ENCODE measurements at places on chromosomes 16 and 17.

DNA sequence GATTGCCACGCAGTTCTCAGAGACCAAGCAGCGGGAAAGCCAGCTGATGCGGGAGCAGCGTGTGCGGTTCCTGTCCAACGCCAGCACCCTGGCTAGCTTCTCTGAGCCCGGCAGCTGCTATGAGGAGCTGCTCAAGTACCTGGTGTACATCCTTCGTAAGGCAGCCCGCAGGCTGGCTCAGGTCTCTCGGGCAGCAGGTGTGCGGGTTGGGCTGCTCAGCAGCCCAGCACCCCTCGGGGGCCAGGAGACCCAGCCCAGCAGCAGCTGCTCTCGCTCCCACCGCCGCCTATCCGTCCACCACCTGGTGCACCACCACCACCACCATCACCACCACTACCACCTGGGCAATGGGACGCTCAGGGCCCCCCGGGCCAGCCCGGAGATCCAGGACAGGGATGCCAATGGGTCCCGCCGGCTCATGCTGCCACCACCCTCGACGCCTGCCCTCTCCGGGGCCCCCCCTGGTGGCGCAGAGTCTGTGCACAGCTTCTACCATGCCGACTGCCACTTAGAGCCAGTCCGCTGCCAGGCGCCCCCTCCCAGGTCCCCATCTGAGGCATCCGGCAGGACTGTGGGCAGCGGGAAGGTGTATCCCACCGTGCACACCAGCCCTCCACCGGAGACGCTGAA, 15.2 kb downstream of the CACNA1G start:
- no peak for DNase-seq

- DNase-seq, result no peak
Measured at GRCh38 chr17:16929035-16929680, 42.8 kb downstream of the TNFRSF13B start.

DNA sequence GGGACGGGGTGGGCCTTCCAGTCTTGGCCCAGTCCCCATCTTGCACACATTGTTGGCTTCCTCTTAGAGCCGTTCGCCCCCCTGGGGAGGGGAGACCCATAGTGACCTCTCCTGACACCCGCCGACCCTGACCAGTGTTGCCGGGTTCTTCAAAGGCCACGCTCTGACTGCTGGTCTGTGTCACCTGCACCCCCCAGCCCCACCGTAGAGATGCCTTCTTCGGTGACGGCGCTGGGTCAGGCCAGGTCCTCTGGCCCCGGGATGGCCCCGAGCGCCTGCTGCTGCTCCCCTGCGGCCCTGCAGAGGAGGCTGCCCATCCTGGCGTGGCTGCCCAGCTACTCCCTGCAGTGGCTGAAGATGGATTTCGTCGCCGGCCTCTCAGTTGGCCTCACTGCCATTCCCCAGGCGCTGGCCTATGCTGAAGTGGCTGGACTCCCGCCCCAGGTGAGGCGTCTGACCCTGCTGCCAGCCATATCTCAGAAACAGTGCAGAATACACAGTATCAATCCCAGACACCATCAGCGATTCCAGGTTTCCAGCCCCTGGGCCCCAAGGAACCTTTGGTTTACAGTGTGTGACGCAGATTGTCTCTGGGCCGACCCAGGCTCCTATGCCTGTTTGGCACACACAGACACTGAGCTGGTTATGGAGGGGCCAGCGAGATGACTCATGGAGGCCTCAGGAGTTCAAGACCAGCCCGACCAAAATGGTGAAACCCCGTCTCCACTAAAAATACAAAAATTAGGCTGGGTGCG, 1.3 kb downstream of the SLC26A11 start:
- DNase-seq, result no peak

DNA sequence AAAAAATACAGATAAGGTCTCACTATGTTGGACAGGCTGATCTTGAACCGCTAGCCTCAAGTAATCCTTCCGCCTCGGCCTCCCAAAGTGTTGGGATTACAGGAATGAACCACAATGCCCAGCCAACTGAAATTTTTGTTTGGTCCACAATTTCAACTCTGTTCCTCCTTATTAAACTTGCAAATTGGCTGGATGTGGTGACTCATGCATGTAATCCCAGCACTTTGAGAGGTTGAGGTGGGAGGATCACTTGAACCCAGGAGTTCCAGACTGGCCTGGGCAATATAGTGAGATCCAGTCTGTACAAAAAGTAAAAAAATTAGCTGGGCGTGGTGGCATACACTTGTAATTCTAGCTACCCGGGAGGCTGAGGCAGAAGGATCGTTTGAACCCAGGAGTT, 13.4 kb downstream of the ARSG start:
- no peak for DNase-seq

DNA sequence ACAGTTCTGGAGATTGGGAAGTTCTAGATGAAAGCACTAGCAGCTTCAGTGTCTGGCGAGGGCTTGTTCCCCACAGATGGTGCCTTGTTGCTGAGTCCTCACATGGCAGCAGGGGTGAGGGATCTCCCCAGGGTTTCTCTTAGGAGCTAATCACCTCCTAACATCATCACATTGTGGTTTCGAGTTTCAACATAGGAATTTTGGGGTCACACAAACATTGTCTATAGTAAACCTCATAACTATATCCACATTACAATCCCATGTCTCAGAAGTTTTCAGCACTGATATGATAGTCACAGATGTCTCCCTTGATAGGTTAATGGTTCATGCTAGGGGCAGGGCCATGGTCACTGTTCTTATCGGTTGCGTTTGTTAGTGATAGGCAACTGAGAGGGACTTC, 13.8 kb downstream of the CLUAP1 start:
- DNase-seq, result no peak

- no peak for DNase-seq
Measured at GRCh38 chr16:70712942-70713341, 27.1 kb upstream of the MTSS2 start.

- DNase-seq, result no peak
Measured at GRCh38 chr17:29504711-29505110, 62.1 kb downstream of the ABHD15 start.

DNA sequence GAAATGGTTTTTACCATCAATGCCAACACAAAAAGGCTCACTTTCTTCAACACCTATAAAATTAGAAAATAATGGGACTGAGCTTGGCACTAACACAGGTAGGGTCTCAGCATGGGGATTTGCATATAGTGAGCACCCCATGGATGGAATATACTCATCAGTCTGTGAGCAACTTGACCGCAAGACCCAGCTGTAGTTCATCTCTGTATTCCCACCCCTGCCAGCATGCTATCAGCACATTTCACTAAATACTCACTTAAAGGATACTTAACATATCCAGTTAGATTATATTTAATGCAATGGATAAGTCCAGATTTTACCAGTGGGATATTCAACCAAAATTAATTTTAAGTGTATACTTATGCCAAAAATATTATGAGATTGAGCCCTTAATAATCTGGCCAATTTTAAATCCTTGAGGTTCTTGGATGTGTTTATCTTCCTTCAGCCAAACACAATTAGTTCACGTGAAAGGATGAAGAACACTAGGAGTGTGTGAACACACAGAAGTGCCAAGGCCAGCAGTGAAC, 66.7 kb downstream of the C16orf95 start:
- no peak for DNase-seq

DNA sequence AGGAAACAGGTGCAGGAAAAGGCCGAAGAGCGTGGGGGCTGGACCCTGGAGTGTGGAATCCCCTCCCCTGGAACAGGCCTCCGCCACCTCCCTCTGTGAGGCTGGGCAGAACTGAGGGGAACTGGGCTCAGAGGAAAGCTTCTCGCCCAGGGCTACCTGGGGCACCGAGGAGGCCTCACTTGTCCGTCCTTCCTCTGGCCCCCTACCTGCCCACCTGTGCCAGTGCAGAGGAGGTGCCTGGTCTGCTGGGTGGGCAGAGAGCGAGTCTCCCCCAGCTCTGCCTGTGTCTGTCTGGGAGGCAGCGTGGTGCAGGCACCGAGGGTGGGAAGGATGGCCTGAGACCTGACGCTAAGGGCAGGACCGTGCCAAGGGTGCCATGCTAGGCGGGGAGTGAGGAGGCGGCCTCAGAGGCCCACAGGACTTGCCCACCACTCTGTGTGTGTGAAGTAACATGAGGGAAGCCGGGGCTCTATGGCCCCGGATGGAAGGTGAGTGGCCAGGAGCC, 42.2 kb downstream of the ZFPM1 start:
- no peak for DNase-seq

- no peak for DNase-seq
Measured at GRCh38 chr16:48448841-48449481, 63.7 kb upstream of the SIAH1 start.

DNA sequence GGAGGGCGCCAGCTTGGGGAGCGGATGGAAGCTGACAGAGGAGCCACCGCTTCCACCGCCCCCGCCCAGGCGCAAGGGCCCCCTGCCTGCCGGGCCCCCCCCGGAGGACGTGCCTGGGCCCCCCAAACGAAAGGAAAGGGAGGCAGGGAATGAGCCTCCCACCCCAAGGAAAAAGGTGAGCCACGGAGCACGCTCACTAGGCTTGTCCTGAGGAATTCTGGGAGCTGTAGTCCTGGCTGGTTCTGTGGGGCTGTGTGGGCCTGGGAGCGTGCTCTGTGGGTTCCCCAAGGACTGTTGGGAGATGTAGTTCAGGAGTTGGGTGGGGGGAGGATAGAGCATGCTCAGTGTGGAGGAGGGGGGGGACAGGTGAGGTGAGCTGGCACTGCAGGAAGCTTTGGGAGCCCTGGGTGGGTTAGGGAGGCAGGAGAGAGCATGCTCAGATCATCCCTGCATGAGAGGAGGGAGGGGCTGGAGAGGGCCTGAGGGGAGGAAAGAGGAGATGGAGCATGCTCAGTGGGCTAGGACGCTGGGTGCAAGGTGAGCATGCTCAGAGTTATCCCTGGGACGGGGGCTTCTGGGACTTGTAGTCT, 4.5 kb downstream of the FBXL19 start:
- DNase-seq, result no peak

- no peak for DNase-seq
Measured at GRCh38 chr16:9151074-9151473, 59.6 kb downstream of the HAPSTR1 start.

- peak; percentile 43 for DNase-seq
Measured at GRCh38 chr16:23801378-23801777, 34.4 kb upstream of the PRKCB start.

- no peak for DNase-seq
Measured at GRCh38 chr16:66147291-66147690, 219.2 kb upstream of the CDH5 start.

GRCh38 chr16:90046122-90046970, 27.1 kb upstream of the DBNDD1 start:
- no peak for DNase-seq

DNA sequence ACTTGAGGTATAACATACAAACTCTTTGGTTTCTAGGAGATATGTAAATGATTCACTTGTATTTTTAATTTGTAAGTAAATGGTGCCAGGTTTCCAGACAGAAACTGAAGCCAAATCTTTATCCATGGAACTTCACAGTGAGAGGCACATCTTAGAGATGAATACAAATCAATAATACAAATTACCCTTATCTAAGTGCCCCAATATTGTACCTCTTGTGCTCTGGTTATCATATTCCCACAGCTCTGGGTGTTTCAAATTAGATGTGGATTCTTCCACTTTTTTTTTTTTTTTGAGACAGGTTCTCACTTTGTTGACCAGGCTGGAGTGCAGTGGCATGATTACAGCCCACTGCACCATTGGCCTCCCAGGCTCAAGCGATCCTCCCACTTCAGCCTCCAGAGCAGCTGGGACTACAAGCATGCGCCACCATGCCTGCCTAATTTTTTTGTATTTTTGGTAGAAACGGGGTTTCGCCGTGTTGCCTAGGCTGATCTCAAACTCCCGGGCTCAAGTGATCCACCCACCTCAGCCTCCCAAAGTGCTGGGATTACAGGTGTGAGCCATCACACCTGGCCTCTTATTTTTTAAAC, 38.0 kb upstream of the DHX40 start:
- no peak for DNase-seq

- no peak for DNase-seq
Measured at GRCh38 chr17:9050801-9051401, 29.6 kb downstream of the NTN1 start.

GRCh38 chr17:77842528-77843147, 115.9 kb upstream of the TNRC6C start:
- no peak for DNase-seq

- DNase-seq, result peak; percentile 53
Measured at GRCh38 chr16:57590654-57591085, 37.8 kb upstream of the ADGRG1 start.

- no peak for DNase-seq
Measured at GRCh38 chr16:70160821-70161220, 12.8 kb upstream of the CLEC18C start.

DNA sequence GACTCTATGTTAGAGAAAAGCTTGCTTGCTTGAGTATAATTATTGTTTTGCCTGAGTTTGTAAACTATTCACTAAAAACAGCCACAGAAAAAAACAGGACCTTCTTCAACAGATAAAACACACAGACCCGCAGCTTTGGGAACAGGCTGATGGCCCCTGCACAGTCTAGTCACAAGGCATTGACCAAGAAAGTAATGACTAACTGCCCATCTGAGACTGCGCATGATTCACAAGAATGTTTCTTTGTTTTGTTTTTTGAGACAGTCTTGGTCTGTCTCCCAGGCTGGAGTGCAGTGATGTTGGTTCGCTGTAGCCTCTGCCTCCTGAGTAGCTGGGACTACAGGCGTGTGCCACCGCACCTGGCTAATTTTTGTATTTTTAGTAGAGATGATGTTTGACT, 2.8 kb upstream of the ZKSCAN2 start:
- DNase-seq, result no peak

GRCh38 chr17:17042851-17043460, 699 bp downstream of the MPRIP start:
- DNase-seq, result no peak

DNA sequence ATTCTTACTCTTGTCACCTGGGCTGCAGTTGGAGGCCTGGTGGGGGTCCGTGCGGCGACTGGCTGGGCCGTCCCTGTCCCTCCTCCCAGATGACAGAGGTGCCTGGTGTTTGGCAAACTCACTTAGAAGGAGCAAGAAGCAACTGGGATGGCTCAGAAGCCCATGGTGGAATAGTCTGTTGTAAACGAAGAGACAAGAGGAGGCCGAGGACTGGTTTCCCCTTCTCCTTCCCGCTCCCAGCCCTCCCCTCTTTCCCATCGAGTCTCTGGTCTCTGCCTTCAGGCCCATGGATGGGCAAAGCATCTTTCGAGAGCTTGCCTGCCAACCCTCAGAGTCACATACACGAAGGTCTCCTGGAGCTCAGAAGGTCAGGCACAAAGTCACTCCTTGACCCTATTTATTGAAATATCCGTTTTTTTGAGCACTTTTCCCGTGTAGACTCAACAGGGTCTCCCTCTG, 364.4 kb downstream of the SEC14L1 start:
- no peak for DNase-seq

- DNase-seq, result no peak
Measured at GRCh38 chr16:72743011-72743761, 304.7 kb downstream of the ZFHX3 start.

Measured in Panc1 (cell line).